ENCODE measurements at places on chromosomes 5 and 9.

GRCh38 chr9:37083654-37084053 is 36.7 kb upstream of the ZCCHC7 start:
- H3K27me3 ChIP-seq: no peaks in the 10 kb centered on the region
- H3K4me3 ChIP-seq: no peak overlapping the region
- DNase-seq: no peak
- H3K27ac ChIP-seq: no peak overlapping the region
- H3K4me1 ChIP-seq: no peaks in the 10 kb centered on the region

DNA sequence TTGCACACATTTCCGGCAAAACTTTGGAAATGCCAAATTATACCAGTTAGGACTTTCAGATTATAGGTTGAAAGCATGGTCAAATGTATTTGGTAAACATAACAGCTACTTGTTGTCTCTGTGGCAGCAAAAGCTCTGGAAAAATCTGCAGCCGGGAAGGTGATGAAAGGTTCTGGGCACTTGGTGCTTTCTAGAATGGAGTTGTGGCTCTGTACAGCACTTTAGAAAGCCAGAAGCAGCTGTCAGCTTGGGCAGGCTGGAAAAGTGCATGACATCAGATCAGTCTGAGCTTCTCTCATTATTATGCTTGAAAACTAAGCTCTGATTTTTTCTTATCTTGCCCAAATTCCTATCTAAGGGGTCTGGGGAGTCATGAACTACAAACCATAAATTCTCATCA is 118.6 kb upstream of the MAST4 start:
- H3K27ac ChIP-seq: no peak overlapping the region
- H3K4me1 ChIP-seq: no peaks in the 10 kb centered on the region
- no peak for DNase-seq
- H3K4me3 ChIP-seq: no peak overlapping the region

GRCh38 chr5:96197347-96197746 is 235.7 kb upstream of the ELL2 start:
- DNase-seq: no peak
- no peaks in the 10 kb centered on the region for H3K36me3 ChIP-seq
- H3K4me3 ChIP-seq: no peak overlapping the region
- no peak overlapping the region for H3K27ac ChIP-seq
- no peaks in the 10 kb centered on the region for H3K27me3 ChIP-seq
- no peaks in the 10 kb centered on the region for H3K4me1 ChIP-seq

DNA sequence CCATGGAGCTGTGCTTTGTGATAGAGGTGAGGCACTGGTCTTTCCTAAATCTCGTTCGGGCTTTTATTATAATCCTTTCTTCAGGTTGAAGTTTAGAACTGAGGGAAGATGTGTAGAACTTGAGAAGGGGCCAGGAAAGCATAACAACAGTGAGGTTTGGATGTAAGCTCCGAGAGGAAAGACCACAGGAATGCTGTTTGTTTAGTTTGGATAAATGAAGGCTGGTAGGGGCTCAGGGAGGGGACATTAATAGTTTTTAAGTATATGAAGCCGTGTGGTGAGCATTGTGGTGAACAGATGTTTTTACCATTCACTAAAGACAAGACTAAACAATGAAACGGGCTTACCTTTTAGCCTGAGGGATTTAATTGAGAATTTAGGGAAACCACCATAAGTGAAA is 130.8 kb downstream of the ARHGAP26 start:
- no peak overlapping the region for H3K27ac ChIP-seq
- no peak for DNase-seq
- H3K4me3 ChIP-seq: no peak overlapping the region
- no peaks in the 10 kb centered on the region for H3K36me3 ChIP-seq
- peaks cover 23% of the 10 kb centered on the region for H3K4me1 ChIP-seq
- no peaks in the 10 kb centered on the region for H3K27me3 ChIP-seq

GRCh38 chr9:113425072-113425471 is 14.5 kb downstream of the C9orf43 start:
- H3K27ac ChIP-seq: no peak overlapping the region
- no peak overlapping the region for H3K4me3 ChIP-seq

DNA sequence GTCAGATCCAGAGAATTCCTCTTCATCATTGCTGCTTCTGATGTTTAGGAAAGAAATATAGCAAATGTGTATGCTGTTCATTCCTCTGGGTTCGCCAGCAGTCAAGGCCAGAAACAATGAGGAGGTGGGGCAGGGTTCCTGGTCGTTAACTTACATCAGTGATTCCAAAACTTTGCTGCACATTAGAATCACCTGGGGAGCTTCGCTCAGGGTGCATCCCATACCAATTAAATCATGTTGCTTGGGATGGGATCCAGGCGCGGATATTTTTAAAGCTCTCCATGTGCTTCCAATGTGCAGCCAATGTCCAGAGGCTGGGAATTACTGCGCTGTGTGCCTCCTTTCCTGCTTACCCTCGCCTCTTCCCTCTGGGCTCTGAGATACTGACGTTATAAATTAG is 227.9 kb upstream of the KLF9 start:
- no peaks in the 10 kb centered on the region for H3K36me3 ChIP-seq
- no peak overlapping the region for H3K27ac ChIP-seq
- H3K4me1 ChIP-seq: no peaks in the 10 kb centered on the region
- H3K27me3 ChIP-seq: no peaks in the 10 kb centered on the region

DNA sequence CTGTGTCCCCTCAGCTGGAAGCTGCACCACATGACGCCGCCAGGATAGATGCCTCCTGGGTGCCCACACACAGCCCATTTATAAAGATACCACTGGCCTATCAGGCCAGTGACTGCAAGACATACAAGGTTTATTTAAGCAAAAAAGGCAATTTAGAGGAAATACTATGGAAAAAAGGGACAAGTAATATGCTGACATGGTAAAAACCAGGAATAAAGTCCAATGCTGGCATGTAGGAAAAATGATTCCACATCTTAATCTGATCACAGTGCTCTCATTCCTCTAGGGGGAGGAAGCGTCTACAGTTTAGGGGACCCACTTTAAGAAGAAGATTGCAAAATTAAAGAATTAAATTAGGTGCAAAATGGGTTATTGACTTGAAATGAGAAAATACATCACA is 80.1 kb downstream of the ZNF354C start:
- H3K4me3 ChIP-seq: no peak overlapping the region
- no peaks in the 10 kb centered on the region for H3K4me1 ChIP-seq
- H3K36me3 ChIP-seq: no peaks in the 10 kb centered on the region
- no peak overlapping the region for H3K27ac ChIP-seq
- no peak for DNase-seq
- no peaks in the 10 kb centered on the region for H3K27me3 ChIP-seq

DNA sequence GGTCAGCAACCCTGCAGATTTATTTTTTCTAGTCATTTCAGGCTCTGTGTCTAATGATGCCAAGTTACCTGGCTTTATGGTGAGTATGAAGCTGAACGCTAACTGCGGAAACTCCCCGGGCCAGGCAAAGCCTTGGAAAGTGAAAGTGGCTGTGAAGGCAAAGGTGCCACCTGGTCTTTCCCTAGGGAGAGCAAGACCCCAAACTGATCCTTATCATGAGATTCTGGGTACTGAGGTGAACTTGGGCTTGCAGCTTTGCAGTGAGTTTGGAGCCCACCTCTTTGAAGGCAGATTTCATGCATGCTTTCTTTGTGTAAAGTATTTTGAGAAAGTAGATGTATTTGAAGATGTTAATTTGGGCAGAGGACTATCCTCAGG is 63.3 kb downstream of the CARTPT start:
- no peak for DNase-seq
- H3K36me3 ChIP-seq: no peaks in the 10 kb centered on the region
- H3K4me1 ChIP-seq: no peaks in the 10 kb centered on the region
- H3K27me3 ChIP-seq: no peaks in the 10 kb centered on the region

DNA sequence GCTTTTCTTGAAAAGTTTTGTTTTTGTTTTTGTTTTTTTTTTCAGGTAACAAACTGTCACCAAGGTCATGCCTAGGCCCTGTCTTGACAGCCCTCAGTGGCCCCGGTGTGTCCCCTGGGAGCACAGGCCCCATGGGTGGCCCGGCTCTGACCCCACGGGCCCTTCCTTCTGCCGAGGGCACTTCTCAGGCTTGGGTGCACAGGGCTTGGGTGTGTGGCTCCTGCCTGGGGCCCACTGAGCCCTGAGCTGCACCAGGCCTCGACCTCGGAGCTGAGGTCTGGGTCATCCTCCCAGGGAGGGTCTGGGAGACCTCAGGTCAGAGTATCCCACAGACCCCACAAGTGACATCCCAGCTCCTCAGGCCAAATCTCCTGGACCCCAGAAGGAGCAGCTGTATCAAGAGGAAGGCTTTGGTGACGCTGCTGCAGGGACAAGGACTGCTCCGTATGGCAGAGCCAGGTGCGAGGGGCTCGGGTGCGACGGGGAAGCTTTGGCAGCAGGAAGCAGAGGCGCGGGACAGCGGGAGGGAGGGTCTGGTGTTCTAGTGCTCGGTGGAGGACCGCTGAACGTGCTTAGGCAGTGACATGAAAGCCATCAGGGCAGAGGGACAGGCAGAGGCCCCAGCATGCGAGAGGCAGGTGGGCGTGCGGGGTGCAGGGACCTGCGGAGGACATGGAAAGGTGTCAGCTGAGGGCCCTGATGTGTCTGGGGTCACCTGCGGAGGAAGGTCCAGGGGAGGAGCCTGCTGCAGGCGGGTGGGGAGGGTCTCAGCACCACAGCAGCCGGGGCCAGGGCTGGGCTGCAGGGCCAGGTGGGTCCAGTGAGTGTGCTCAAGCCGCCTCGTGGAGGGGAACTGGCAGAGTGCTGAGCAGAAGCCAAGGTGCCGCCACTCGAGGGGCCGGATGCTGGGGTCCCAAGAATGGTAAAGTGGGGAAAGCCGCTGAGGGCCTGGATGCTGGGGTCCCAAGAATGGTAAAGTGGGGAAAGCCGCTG is 18.4 kb upstream of the SLC9A3 start:
- no peak overlapping the region for H3K4me3 ChIP-seq
- no peak overlapping the region for H3K27ac ChIP-seq
- no peak for DNase-seq
- no peaks in the 10 kb centered on the region for H3K4me1 ChIP-seq
- no peaks in the 10 kb centered on the region for H3K27me3 ChIP-seq

DNA sequence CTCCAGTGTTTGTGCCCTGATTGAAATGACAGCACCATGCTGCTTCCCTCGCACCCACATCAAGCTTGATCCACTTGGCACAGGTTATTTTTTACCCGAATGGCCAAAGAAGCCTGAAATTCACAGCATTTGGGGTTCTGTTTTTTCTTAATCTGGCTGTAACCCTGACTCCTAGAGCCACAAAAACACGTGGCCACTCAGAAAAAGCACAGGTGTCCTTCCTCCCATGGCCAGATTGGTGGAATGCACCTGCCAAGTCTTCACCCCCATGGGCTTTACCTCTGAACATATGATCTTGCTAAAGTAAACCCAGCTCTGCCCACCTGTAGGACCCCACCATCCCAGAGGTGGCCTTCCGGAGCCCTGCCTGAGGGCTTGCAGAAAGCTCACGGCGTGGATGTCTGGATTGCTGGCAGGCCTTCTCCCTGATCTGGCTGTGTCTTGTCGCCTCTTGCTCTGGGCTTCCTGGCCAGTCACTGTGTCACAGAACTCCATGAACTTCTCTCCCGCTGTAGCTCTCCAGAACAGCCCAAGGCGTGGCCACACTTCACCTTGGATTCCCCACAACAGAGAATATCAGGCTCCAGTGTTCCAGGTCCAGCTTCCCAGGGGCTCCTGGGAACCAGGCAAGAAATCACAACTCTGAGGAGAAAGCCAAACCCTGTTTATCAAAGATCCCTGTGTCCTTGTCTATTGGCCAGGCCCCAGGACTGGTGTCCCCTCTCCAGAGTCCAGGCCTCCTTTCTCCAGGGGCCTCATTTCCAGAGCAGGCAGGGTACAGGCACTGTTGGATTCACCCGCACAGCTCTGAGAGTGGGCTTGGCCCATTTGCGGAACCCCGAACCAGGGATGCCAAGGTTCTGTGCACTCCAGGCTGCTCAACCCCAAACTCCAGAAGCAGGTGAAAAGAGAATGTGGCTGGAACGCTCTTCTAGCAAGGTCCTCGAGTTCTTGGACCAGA is 272.5 kb downstream of the SYK start:
- no peak overlapping the region for H3K4me3 ChIP-seq
- peaks cover 4% of the 10 kb centered on the region for H3K4me1 ChIP-seq
- H3K36me3 ChIP-seq: no peaks in the 10 kb centered on the region
- H3K27ac ChIP-seq: no peak overlapping the region
- no peak for DNase-seq
- no peaks in the 10 kb centered on the region for H3K27me3 ChIP-seq

- no peak for DNase-seq
- no peaks in the 10 kb centered on the region for H3K36me3 ChIP-seq
- no peak overlapping the region for H3K27ac ChIP-seq
- H3K4me3 ChIP-seq: no peak overlapping the region
- no peaks in the 10 kb centered on the region for H3K27me3 ChIP-seq
Observed at GRCh38 chr9:105357937-105358336, 89.9 kb upstream of the FSD1L start.

Data from mesendoderm (in vitro differentiated cells).